ENCODE measurements at places on chromosomes 3 and 15. TPM values are rescaled to one million over a fixed set of nuclear protein-coding genes. Genes with fewer than 3 reads are reported as not detected.

Gene PIGZ
- 1.1 TPM for polyA plus RNA-seq

- DNase-seq, result no peak
These were observed 657.3 kb upstream of the KCNMB2 start for GRCh38 chr3:177878957-177879356.

DNA sequence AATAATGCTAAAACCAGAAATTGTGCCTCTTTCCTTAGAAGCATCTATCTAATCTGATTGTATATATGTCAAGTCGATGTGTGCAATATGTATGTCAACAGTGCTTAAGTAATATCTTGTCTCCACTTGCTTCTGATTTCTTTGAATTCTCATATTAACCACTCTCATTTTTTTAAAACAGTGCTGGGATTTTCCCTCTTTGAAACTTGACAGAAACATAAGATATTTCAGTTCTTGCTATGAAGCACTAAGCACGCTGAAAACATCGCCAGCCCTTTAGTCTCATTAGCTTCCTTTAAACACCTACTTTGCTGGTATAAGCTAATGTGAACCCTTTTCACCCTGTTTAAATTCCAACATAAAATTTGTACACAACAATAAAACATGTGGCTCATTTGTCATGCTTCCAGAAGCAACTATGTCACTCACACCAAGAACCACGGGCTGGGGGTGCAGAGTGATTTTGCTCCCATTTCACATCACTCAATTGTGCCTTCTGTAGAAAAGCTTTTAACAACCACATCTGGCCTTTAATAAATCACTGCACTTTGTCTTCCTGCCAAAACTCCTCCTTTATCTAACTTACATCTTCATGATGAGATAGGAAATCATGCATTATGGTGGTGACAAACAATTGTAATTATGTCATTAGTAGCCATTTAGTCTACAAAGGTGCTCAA is 185.2 kb downstream of the FOXP1 start:
- no peak for DNase-seq

DNA sequence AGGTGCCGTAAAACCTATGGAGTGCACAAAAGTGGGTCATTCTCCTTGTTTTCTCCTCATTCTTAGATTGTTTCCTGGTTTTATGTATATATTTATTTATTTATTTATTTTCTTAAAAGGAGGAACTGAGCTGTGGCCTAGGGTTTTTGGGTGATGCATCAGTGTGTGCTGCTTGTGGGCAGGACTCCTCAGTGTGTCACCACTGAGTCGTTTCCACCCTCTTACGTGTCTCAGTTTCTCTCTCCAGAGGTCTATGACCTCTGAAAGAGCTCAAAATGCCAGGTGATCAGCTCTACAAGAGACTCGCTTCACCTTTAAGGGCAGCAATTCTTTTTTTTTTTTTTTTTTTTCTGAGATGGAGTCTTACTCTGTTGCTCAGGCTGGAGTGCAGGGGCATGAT is 72.9 kb downstream of the CD200 start:
- DNase-seq, result no peak

- no peak for DNase-seq
These were observed 63.6 kb downstream of the MOBP start for GRCh38 chr3:39531066-39531465.

- DNase-seq, result no peak
These were observed 55.7 kb upstream of the PSMD6 start for GRCh38 chr3:64078966-64079365.

Gene EFHB
- polyA plus RNA-seq, result 5.2 TPM

GRCh38 chr15:39497759-39498565 is 82.9 kb upstream of the THBS1 start:
- no peak for DNase-seq

DNA sequence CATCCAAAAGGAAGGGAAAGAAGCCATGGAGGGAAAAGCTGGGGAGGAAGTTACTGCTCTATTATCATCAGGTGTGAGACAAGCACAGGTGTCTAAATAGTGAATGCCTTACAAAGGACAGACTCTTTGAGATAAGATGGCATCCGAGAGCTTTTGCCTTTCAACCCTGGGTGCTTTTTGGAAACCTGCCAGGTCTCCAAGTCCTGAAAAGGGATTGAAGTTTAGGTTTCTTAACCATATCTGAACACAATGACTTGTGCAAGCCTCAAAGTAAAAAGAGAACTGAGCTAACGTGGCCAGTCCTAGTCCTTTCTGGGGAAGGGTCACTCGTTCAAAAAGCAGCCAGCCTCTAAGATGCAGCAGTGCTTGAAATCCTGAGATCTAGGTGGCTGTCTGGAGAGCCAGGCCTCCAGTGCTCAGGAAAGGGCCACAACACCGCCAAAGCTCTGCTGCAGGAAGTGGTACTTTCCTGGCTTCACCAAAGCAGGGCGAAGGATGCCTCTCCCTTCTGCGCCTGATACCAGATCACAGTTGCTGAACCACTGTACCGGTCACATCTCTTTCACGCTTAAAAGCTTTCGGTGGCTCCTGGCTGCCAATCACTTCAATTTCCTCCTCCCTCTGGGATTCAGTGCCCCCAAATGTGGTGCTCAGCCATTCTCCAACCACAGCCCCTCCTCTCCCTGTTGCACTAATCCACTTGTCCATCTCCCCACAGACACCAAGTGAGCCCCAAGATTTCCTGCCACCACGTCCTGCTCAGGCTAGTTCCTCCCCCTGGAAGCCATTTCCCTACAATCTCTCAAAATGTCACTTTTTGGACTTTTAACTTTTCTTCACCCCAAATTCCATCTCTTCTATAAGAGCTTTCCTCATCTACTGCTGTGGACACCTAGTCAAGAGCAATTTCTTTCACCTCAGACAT is 104.1 kb upstream of the LPP start:
- DNase-seq, result no peak

- no peak for DNase-seq
These were observed 3.0 kb downstream of the TSC22D2 start for GRCh38 chr3:150411106-150411460.

DNA sequence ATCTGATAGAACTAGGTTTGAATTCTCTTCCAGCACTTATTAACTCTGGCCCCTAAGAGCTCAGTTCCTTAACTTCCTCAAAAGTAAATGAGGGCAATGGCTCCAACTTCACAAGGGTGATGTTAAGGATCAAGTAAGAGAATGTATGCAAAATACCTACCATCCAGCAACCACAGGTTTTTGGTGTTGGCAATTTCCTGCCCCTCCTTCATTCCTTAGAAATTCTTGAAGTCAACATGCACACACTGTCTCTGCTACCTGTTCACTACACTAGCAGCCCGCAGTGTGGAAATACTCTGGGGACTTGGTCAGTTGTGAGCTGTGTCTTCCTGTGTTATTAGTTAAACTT is 5.0 kb downstream of the ZBED2 start:
- no peak for DNase-seq

DNA sequence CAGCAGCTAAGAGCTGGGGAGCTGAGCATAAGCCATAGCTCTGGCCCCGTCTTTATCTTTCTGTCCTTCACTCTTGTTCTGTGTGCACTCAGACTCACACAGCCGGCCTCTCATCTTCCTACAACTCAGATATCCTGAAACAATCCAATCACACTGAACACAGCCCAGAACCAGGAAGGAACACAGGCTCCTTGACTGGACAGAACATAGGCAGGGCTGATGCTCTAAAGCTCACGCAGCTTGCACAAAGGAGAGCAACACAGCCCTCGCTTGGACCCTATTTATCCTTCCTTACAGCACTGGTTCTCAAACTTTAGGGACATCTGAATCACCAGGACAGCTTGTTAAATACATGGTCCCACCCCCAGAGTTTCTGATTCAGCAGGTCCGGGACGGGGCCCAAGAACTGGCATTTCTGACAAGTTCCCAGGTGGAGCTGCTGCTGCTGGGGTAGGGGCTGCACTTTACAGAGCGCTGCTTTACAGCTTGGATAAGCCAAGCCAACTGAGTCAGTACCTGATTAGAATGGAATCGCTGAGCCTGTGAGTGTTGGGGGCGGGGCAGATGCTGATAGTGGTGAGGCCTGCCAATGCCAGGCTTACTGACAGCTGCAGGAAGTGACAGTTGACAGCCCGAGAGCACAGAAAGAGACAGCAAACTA is 65.1 kb downstream of the MRPL46 start:
- DNase-seq, result no peak

Gene SLC9C1
- polyA plus RNA-seq, result 0.34 TPM
